ENCODE measurements at places on chromosomes 5 and 9.

GRCh38 chr5:66994790-66995189, 201.8 kb downstream of the CD180 start:
- DNase-seq = no peak

- DNase-seq = no peak
Measured at GRCh38 chr9:14220256-14220655, 93.7 kb downstream of the NFIB start.

GRCh38 chr5:111548348-111548950, 36.1 kb upstream of the STARD4 start:
- DNase-seq = no peak

GRCh38 chr5:74953937-74954720, 87.9 kb upstream of the FAM169A start:
- no peak for DNase-seq

DNA sequence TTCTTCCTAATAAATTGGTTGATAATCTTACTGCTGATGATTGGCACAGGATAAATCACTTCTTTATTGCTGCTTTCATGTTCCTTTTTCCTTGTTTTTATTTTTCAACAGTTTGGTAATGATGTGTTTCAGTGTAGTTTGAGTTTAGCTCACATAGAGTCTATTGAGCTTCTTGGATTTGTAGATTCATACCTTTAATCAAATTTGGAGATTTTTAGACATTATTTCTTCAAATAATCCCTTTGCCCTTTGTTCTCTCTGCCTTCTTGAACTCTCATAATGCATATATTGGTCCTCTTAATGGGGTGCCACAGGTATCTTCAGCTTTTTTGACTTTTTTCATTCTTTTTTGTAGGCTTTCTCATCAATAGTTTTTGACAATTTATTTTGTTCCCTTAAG, 275.3 kb downstream of the TLE4 start:
- no peak for DNase-seq

DNA sequence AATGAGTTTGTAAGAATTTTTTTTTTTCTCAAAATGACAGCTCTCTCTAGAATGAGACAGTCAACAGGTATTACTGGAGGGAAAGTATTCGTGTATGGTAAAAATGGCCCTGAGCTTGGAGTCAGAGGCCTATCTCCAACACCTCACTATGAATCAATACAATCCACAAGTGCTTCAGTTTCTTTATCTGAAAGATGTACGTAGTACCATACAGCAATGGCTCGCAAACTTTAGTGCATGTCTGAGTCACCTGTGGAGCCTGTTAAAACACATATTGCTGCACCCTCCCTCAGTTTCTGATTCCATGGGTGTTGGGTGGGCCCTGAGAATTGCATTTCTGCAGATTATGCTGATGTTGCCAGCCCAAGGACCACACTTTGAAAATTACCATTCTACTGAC, 44.6 kb downstream of the DMRT2 start:
- no peak for DNase-seq

GRCh38 chr5:106976363-106976762, 694.4 kb downstream of the EFNA5 start:
- no peak for DNase-seq

GRCh38 chr5:111892949-111893348, 136.0 kb upstream of the NREP start:
- DNase-seq = no peak

DNA sequence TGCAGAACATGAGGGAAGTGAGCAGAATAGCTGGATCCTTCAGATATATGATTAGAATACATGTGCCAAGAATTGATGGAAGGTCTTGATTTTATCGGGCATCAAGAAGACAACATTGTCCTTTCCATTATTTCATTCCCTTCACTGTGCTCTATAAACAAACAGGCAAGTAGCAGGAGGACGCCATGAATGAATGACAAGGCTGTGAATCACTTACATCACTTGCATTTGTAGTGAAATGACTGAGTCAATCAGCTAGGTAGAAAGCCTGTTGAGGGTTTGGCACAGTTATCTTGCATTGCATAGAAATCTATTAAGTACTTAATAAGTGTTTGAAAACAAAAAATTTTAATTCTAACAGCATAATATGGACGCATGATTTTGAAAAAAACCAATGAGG, 548.8 kb upstream of the IZUMO3 start:
- no peak for DNase-seq

GRCh38 chr9:30851600-30851999, 1532.8 kb upstream of the ACO1 start:
- DNase-seq = no peak

DNA sequence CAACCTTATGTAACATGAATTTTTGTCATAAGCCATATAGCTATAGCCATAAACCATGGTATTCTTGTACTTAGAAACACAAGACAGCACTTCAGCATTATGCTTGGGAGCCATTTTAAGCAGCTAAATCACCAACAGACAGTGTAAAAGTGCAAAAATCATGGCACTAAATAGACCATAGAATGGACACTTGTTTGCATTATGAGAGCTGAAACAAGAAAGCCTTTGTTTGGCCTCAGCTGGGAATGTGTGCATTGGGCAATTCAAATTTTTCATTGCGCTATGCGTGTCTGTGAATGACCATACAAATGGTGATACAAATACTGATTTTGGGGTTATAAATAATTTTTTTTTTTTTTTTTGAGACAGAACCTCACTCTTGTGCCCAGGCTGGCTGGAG, 23.7 kb downstream of the KDM4C start:
- no peak for DNase-seq

DNA sequence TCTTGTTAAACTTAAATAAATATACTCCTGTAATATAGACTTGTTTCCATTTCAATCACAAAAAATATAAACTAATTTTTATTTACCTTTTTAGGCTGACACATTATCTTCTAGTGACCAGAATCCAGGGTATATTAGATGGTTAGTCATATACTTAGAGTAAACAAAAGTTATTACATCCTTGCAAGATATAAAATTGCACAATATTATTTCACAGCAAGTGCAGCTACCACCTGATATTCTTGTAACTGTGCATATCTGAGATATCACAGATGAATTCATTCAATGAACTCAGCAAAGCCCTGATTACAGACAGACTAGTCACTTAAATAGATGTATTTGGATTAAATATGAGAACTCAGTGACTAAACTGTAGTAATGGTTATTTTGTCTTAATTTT, 25.6 kb upstream of the ARRDC3 start:
- no peak for DNase-seq

GRCh38 chr5:92969781-92970237, 611.2 kb downstream of the NR2F1-AS1 start:
- DNase-seq = no peak

GRCh38 chr9:34633851-34634550, 3.6 kb downstream of the SIGMAR1 start:
- peak; percentile 80 for DNase-seq

GRCh38 chr5:90563108-90563507, 4.5 kb downstream of the ADGRV1 start:
- no peak for DNase-seq

- DNase-seq = no peak
Measured at GRCh38 chr9:656926-657568, 184.4 kb upstream of the DMRT1 start.

- DNase-seq = no peak
Measured at GRCh38 chr5:72822944-72823343, 6.5 kb downstream of the TNPO1 start.

GRCh38 chr9:21333226-21333625, 2.0 kb downstream of the KLHL9 start:
- DNase-seq = no peak

- DNase-seq = no peak
Measured at GRCh38 chr5:143068712-143069111, 298.5 kb downstream of the ARHGAP26 start.

DNA sequence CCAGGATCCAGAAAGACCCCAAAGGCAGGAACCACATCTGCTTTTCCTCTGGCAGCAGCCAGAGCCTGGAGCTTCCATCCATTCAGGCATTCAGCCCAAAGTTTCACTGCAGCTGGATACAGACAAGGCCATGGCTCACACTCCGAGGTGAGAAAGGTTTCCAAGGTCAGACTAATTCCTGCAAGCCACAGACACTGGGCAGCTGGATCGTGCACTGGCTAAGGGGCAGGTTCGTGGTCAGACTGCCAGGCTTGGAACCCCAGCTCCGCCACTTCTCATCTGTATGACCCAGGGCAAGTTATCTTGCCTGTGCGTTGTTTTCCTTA, 36.9 kb downstream of the SPOCK1 start:
- DNase-seq = no peak

- DNase-seq = no peak
Measured at GRCh38 chr9:33795281-33795680, at the start of gene PRSS3. Gene PRSS3 (plus strand): TSS chr9:33795561. CDS start chr9:33795574, 13 bp downstream.

DNA sequence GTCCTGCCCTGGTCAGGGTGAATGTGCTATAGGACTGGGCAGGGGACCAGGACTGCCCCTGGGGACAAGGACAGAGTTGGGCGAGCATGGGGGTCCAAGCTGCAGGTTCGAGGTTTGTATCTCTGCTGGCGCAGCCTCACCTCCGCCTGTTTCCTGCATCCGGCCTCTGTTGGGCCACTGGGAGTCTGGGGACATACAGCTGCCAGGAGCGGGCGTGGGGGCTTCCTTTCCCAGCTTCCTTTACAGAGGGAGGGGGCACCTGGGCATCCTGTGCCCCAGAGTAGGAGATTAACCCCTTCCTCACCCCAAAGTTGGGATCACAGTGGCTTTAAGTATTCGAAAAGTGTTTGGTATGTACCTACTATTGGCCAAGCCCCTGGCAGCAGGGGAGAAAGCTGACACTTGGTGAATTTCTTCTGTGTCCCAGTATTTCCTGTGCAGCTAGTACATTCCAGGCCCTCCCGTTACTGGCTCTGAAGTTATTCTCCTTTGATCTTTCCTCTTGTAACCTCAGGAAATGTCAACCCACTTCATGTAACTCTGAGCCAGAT, 19.0 kb downstream of the OLFML2A start:
- DNase-seq = no peak

All from activated T-cell treated with anti-CD3 and anti-CD28 coated beads, Interleukin-2, amount 50 U/mL, for 24 hours (primary cell).